ENCODE measurements at places on chromosomes 4 and X.

DNA sequence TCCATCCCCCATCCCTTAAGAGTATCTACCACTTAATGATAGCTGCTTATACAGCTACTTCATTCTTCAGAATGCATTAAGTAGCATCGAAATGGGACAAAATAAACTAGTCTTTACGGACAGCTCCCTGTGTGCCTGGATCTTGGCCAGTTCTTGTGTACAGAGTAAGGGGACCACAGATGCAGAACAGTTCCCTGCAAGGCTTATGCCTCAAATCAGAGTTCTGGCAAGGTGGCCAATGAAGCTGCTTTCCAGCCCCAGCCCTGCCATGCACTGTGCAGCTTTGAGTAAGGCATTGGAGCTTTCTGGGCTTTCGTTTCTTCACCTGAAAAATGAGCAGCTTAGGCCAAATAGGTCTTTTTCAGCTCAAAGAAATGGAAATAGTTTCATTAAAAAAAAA, 14.2 kb downstream of the CLNK start:
- no peak for DNase-seq

- no peak for DNase-seq
These were observed 37.3 kb upstream of the TRIM2 start for GRCh38 chr4:153166716-153167501.

GRCh38 chr4:110020139-110020538, 107.5 kb downstream of the EGF start:
- DNase-seq, result no peak

- no peak for DNase-seq
These were observed 231.3 kb upstream of the CT83 start for GRCh38 chrX:116694046-116694445.

All from WERI-Rb-1 (cell line).